ENCODE measurements at places on chromosomes 13 and 19. TPM values are rescaled to one million over a fixed set of nuclear protein-coding genes. Genes with fewer than 3 reads are reported as not detected.

The ZNF615 gene
- total RNA-seq: 8.4 TPM

The GGN gene
- total RNA-seq: not detected

The LRRC8E gene
- under 0.01 TPM for total RNA-seq

The VSTM2B gene
- total RNA-seq: not detected

The UHRF1 gene
- 19.8 TPM for total RNA-seq

The SBK3 gene
- not detected for total RNA-seq

The ZNF99 gene
- under 0.01 TPM for total RNA-seq

The RNF126 gene
- 12.0 TPM for total RNA-seq

The PIBF1 gene
- 13.0 TPM for total RNA-seq

The LAIR1 gene
- 8.4 TPM for total RNA-seq

The APOC4 gene
- total RNA-seq: not detected

The DMRTC2 gene
- total RNA-seq: not detected

The KLK15 gene
- total RNA-seq: not detected

The NKPD1 gene
- not detected for total RNA-seq

The NECTIN2 gene
- total RNA-seq: 31.8 TPM

The SNRNP70 gene
- 103 TPM for total RNA-seq

The BRME1 gene
- 1.6 TPM for total RNA-seq

The EDNRB gene
- 13.0 TPM for total RNA-seq

The COL4A1 gene
- total RNA-seq: 774 TPM

The ZNF83 gene
- 29.2 TPM for total RNA-seq

The ERICH6B gene
- not detected for total RNA-seq

The ACP7 gene
- total RNA-seq: not detected

The NTN5 gene
- under 0.01 TPM for total RNA-seq

The CCDC8 gene
- 67.8 TPM for total RNA-seq

The CEACAM21 gene
- 1.6 TPM for total RNA-seq

The FBXO17 gene
- total RNA-seq: 15.1 TPM

The NFIC gene
- total RNA-seq: 8.4 TPM

The IGSF23 gene
- not detected for total RNA-seq

The IGFLR1 gene
- total RNA-seq: 3.1 TPM

The DAPK3 gene
- total RNA-seq: 63.7 TPM

The CLC gene
- total RNA-seq: 5.7 TPM

The RDH8 gene
- total RNA-seq: not detected

The HPN gene
- total RNA-seq: 0.52 TPM

The S1PR4 gene
- total RNA-seq: 2.1 TPM

The OR4F17 gene
- not detected for total RNA-seq

The SYCN gene
- not detected for total RNA-seq

The CHMP2A gene
- 68.9 TPM for total RNA-seq

The RNF17 gene
- 0.52 TPM for total RNA-seq

The FSTL3 gene
- 7.3 TPM for total RNA-seq

The TMEM145 gene
- total RNA-seq: 0.52 TPM

The ZNF534 gene
- 0.52 TPM for total RNA-seq

The GPR4 gene
- 0.52 TPM for total RNA-seq

The CGB5 gene
- not detected for total RNA-seq
